ENCODE measurements at places on chromosomes 5 and 9. TPM values are rescaled to one million over a fixed set of nuclear protein-coding genes. Genes with fewer than 3 reads are reported as not detected.

DNAJB5 gene
- 12.1 TPM for total RNA-seq

PSAT1 gene
- total RNA-seq, result 35.9 TPM

SPAG8 gene
- total RNA-seq, result 1.5 TPM

TSLP gene
- 5.7 TPM for total RNA-seq

KIF24 gene
- total RNA-seq, result 0.50 TPM

UQCRQ gene
- 130 TPM for total RNA-seq

TNPO1 gene
- 270 TPM for total RNA-seq

OR1J2 gene
- not detected for total RNA-seq

HAND1 gene
- total RNA-seq, result 0.17 TPM

PPIC gene
- 57.7 TPM for total RNA-seq
